ENCODE measurements at places on chromosomes 11 and 22. TPM values are rescaled to one million over a fixed set of nuclear protein-coding genes. Genes with fewer than 3 reads are reported as not detected.

DDI1 gene
- not detected for total RNA-seq

C11orf54 gene
- total RNA-seq: 39.5 TPM

VWCE gene
- 0.78 TPM for total RNA-seq

RCOR2 gene
- 1.1 TPM for total RNA-seq

ATG2A gene
- total RNA-seq: 12.9 TPM

PDE3B gene
- 8.6 TPM for total RNA-seq

CARD10 gene
- total RNA-seq: 7.7 TPM

CASP5 gene
- not detected for total RNA-seq

KRTAP5-9 gene
- total RNA-seq: not detected

UVRAG gene
- 12.2 TPM for total RNA-seq

OAF gene
- total RNA-seq: 12.3 TPM

TPP1 gene
- total RNA-seq: 81.0 TPM

GGT5 gene
- 32.5 TPM for total RNA-seq

GRM5 gene
- total RNA-seq: not detected

TUT1 gene
- 14.0 TPM for total RNA-seq

HSPB2 gene
- 18.9 TPM for total RNA-seq

ARHGAP8 gene
- not detected for total RNA-seq

APOL4 gene
- 9.4 TPM for total RNA-seq

PNPLA5 gene
- not detected for total RNA-seq

OR5AR1 gene
- total RNA-seq: not detected

DRICH1 gene
- not detected for total RNA-seq

PHETA2 gene
- 2.4 TPM for total RNA-seq

MS4A6E gene
- total RNA-seq: 0.62 TPM

MS4A3 gene
- not detected for total RNA-seq

KRTAP5-11 gene
- total RNA-seq: not detected

PEX16 gene
- 17.3 TPM for total RNA-seq

TREH gene
- not detected for total RNA-seq

CCS gene
- total RNA-seq: 17.2 TPM

PGR gene
- total RNA-seq: 11.2 TPM

SGSM1 gene
- 8.6 TPM for total RNA-seq

CRYBB3 gene
- total RNA-seq: 0.44 TPM

CCDC82 gene
- total RNA-seq: 11.1 TPM

OR51I1 gene
- not detected for total RNA-seq
